ENCODE measurements at places on chromosomes 5 and 9. TPM values are rescaled to one million over a fixed set of nuclear protein-coding genes. Genes with fewer than 3 reads are reported as not detected.
A peak's percentile ranks its signal among the peaks of the same experiment; 100 is the strongest.

DNA sequence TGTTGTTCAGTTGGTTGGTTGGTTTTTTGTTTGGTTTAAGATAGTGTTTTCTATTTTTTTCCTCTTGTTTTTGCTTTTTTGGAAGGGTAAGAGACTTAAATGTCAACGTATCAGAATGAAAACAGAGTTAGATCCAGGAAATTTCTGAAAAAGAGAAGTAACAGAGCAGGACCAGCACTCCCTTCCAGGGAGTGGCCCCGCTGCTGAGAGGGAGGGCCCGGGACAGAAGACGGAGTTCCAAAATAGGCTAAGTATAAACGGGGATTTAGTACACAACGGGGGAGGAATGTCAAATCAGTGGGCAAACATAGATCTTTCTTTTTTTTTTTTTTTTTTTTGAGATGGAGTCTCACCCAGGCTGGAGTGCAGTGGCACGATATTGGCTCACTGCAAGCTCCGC, 92.7 kb upstream of the RUFY1 start:
- DNase-seq = no peak

DNA sequence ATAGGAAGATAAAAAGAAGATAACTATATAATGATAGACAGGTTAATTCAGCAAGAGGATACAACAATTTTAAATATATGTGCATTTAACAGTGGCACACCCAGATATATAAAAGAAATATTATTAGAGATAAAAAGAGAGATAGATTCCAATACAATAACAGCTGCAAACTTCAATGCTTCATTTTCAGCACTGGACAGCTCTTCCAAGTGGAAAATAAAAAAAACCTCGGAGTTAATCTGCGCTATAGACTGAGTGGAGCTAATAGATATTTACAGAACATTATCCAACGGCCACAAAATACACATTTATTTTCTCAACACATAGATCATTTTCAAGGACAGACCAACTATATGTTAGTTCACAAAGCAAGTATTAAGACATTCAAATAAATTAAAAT, 1229.5 kb upstream of the CDH6 start:
- DNase-seq = no peak

DNA sequence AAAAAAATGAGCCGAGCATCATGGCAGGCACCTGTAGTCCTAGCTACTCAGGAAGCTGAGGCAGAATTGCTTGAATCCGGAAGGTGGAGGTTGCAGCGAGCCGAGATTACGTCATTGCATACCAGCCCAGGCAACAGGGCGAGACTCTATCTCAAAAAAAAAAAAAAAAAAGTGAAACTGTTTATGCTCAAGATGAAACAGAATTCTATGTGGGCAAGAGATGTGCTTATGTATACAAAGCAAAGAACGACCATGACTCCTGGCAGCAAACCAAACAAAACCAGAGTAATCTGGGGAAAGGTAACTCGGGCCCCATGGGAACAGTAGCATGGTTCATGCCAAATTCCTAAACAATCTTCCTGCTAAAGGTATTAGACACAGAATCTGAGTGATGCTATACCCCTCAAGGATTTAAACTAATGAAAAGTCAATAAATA, 32.6 kb upstream of the PLAC8L1 start:
- DNase-seq = peak; percentile 68

Gene PIP5KL1
- 0.28 TPM for total RNA-seq

Gene FOXD4L5
- total RNA-seq = under 0.01 TPM

Gene PTBP3
- total RNA-seq = 17.5 TPM
